Iris pigment epithelial cell (primary cell): ENCODE measurements at places on chromosomes 5 and 9.

DNA sequence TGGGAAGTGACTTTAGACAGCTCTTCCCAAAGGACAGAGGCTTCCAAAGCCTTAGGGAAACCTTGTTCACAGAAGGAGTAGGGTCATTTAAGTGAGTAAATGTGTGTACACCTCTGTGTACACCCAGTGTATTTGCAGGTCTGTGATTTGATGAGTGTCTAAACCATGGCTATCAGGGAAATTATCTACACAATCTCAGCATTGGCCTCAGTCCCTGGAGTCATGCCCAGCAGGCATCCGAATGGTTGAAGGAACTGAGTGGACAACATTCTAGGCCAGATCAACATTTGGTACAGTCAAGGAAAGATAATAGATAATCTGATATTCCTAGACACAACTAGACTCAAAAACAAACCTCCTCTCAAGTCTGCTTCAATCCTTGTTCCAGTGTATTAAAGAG lies 258.4 kb upstream of the DAPK1 start:
- no peak for DNase-seq

- DNase-seq = no peak
These were observed 152.3 kb upstream of the DAP start for GRCh38 chr5:10913181-10913810.

DNA sequence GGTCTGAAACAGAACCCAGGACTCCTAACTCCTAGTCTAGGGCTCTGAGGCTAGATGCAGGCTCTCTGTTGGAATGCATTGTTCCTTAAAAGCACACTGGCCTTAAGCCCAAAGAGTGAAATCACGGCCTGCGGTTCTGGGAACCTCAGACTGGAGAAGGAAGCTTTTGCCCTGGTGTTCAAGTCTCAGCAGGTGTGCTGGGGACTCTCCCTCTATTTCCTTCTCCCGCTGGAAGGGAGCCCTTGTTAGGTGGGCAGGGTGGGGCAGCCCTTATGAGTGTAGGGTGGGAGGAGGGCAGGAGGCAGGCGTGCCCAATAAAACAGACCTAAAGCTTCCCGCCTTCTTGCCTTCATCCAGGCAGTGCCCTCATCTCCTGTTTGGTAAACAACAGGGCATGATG lies 1.8 kb upstream of the PPARGC1B start:
- DNase-seq = no peak

GRCh38 chr5:1895739-1896420 lies 13.2 kb upstream of the IRX4 start:
- DNase-seq = no peak

DNA sequence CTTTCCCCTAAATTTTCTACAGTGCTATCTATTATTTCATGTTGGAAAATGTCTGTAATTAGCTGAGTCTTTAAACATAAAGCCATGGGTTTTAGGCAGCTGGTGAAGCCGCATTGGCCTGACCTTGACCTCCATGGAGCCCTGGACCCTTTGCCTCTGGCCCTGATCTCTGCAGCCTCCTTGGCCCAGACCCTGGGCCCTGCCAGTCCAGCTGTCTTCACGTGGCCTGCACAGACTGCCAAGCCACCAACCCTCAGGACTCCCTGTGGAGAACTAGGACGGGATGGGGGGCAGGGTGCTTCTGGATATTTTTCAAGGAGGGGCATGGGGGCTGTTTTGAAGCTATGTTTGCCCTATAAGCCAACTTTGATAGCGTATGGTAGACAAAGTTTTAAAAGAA lies 29.8 kb upstream of the PPARGC1B start:
- DNase-seq = no peak

- DNase-seq = no peak
These were observed 102.7 kb downstream of the TMEM215 start for GRCh38 chr9:32886021-32886420.

DNA sequence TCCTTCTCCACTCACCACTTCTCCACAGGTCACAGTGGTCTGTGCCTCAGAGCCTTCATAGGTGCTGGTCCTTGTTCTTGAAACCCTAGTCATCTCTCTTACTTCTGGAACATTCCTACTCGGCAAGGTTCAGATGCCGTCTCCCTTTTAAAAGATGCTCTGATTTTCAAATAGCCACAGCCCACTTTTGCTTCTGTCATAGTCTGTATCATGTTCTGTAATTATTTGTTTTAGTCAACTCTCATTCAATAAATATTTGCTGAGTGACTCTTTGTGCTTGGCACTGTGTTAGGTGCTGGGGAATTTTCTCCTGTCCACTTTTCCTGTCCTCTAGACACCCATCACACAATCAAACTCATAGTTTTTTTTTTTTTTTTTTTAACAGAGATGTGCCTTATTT lies 181.3 kb upstream of the IL12B start:
- peak; percentile 43 for DNase-seq

DNA sequence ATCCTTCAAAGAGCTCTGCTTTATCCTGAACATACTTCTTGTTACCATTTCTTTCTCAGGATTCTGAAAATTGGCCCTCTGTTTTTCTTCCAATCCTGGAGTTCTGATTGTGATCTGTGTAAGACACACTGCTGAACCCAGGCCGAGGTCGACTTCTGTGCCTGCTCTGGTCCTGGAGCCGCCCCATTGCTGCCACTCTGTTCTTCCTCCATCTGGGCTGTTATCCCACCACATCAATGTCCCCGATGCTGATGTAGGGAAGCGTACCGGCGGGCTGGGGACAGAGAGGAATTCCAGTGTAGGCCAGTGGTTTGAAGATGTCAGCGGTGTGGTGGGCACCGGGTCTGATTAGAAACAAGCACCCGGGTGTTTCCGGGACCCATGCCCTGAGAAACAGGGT lies 102.5 kb downstream of the LIFR start:
- DNase-seq = no peak

DNA sequence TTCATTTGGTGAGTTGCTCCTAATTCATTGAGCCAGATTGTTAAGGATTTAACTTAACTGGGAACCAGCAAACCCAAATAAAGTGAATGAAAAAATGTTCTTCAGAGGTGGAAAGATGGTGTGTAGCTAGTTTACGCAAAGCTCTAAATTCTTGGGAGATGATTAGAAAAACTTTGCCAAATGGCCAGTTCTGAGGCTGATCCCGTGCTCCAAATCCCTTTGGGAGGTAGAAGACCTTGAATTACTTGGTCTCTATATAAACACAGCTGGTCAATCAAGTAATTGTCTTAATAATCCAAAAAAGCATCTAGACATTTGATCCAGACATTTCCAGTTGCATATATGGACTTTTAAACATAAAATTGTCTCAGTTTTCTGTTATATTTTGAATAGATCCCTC lies 11.4 kb downstream of the ACTL7B start:
- no peak for DNase-seq

DNA sequence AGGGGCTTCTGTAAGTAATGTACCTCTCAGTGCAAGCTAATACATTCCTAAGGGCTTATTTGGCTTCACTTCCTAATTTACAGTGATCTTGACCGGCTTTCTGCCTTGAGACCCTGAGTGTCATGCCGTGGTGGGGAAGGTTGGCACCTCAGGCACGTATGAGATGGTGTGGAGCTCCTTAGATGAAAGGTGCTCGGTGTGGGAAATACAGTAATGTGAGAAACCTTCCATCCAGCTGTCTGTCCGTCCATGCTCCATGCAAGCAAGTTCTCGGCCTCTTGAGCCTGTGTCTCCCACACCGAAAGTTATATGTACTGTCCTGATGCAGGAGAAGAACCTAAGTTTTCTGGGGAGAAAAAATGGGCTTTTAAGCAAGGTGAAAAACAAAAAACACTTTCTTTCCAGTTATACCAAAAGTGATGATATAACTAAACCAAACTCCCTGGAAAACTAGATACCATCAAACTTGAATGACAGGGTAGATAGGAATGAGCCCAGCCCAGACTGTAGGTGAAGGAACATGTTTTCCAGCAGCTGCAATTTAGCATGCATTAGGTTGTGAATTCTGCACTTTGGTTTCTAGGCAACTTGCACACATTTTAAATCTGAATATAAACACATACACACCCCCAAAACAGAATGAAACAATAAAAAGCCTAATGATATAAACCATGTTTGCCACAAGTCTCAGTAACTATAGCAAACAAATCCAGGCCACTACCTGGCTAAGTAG lies 279.6 kb downstream of the FANCC start:
- peak; percentile 31 for DNase-seq

DNA sequence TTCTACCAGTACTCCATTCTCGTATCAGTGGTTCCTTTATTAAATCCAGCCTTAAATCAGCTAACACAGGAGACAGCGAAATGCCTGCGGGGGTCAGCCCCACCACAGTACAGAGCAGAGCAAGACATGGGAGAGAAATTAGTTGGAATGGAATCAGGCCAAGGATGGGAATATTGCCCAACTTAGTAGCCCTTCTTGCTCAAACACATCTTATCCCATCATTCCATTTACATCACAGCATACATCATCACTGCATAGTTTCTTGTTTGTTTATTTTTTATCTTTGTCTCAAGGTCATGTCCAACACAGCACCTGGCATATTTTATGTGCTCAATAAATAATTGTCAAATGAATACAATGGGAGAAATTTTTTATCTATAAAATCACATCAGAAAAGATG lies 34.3 kb upstream of the DAB2 start:
- peak; percentile 53 for DNase-seq

GRCh38 chr5:149172261-149172660 lies 31.0 kb downstream of the ABLIM3 start:
- peak; percentile 86 for DNase-seq

GRCh38 chr9:116693233-116693731 lies 6.2 kb downstream of the TRIM32 start:
- DNase-seq = peak; percentile 62

- no peak for DNase-seq
These were observed 45.3 kb upstream of the CDH9 start for GRCh38 chr5:27083449-27084415.

DNA sequence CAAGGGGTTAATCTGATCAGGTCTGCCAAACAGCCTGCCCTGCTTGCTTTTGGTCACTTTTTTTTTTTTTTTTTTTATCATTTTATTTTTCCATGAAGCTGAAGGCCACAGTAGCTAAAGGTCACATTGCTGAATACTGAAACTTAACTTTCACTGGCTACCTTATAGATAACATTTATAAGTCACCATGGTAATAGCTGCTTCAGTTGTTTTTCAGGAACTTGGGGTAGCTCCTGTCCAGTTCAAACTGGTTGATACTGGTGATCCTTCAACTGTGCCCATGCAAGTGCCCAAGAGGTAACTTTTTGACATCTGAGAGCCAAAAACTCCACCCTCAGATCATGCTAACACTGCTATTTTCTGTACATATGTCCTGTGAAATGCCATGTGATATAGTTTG lies 68.3 kb upstream of the RGS7BP start:
- peak; percentile 4 for DNase-seq

DNA sequence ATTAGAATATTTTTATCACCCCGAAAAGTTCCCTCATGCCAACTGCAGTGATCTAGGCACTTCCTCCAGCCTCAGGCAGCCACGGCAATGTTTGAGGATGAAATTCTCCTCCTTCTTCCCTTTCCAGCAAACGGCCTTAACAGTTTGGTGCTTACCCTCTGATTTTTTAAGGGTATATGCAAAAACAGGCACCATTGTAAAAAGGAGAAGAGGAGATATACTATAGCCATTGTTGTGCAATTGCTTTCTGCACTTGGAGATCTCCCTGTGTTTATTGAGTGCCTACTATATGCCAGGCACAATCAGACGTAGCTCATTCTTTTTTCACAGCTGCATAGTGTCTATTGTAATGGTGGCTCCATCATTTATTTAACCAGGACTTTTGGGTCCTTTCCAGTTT lies 29.4 kb downstream of the GSN start:
- DNase-seq = no peak

DNA sequence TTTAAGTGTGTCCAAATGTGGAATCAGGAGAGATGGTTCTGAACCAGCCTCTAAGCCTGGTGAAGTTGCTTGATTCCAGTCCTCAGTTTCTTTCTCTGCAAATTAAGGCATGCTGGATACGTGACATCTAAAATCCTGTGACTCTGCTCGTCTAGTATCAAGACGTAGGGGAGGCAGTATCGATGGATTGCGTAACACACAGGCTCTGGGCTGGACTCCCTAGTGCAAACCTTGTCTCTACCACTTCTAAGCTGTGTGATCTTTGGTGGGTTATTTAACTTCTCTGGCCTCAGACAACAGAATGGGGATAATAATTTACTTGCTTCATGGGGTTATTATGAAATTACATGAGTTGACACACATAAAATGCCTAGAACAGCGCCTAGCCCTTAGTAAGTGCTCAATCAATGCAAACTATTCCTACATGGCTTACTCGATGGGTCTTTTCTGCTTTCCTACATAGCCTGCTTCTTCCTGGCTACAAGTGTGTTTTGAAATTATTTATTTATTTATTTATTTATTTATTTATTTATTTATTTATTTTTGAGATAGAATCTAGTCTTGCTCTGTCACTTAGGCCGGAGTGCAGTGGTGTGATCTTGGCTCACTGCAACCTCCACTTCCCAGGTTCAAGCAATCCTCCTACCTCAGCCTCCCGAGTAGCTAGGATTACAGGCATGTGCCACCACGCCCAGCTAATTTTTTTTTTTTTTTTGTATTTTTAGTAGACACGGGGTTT lies 102.1 kb downstream of the EGFLAM start:
- DNase-seq = no peak

DNA sequence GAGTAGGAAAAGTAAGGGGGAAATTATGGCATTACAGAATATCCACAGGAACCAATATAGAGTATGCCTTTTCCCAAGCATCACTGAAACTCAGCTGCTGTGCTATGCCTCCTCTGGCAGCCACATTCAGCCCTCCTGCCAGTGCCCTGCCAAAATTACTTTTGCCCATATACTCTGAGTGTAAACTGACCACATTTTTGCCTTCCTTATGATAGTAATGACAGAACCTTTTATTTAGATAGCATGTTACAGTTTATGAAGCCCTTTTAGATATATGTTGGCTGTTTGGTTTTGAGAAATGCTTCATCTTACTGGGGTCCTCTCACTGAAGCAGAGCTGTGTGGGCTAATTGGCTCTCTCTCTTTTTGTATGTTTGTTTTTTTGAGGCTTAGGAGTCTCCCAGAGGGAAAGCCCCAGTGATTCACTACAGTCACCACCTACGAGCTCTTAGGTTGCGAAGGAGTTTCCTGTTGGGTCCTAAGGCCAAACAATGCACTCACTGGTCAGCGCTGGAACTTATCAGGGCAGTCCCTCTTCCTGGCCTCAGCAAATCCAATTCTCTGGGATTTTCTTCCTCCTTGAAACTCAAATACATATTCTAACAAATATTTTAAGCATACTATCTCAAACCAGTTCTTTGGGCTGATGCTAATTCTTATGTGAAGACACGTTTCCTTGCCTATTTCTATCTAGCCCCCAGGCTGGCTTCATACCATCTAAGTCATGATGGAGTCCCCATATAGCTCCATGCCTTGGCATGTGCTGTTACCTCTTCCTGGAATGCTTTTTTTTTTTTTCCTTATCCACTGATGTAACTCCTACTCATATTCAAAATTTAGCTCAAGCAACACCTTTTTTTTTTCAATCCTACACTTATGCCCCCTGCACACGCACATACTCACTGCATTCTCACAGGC lies 3.7 kb downstream of the PHF24 start:
- DNase-seq = peak; percentile 88

- DNase-seq = no peak
These were observed 218.5 kb downstream of the PLK2 start for GRCh38 chr5:58241389-58241788.
